ENCODE measurements at places on chromosomes 5 and 9.

DNA sequence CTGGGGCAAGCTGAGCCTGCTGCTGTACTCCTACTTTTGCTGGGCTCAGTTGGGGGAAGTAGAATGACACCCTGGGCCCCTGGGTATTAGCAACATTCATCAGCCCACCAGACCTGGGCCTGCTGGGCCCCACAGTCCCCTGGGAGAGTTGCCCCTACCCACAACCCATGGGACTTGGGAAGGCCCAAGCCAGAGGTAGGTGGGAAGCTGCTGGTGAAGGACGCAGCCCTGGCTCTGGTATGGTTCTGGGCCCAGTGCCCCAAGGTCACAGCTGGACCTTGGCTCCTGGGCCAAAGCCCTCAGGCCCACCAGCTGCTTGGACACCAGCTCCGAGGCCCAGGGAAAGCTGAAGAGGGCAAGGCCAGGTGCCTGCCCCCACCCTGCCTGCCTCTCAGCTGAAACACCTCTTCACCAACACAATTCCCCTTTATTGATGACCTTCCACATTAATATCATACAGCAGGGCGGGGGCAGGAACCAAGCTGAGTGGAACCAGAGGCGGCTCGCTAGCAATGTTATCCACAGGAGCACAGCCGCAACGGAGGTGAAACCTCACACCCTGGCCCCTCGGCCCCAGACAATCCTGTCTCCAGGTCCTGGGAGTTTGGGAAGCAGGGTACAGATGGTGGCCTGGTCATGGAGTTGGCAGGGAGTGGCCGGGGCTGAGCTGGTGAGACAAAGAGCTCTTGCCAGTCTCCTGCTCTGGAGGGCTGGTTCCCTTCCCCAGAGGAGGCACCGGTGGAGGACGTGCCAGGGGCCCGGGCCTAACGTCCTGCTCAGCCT is 13.7 kb downstream of the DOLPP1 start:
- no peak for DNase-seq

DNA sequence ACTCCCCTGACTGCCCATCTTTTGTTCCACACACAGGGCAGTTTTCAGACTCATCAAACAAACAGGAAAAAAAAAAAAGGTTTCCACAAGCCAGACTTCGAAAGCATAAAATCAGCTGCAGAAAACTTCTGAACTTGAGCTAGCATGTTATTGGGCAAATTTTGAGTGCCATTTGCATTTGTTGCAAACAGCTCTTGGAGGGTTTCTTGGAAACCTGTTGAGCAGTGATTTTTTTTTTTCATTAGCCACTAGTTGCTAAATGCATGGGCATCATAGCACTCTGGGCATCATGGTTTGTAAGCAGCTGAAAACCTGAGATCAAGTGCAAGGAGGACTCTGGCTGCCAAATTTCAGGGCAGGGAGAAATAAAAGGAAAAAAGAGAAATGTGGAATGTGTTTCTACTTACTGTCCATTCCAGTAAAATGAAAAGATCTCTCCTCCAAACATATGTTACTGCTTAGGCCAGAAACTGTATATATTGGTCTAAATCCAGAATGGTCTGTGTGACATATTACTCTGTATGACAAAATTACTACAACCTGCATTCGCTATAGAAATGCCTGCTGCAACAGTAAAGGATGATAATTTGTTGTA is 85.2 kb upstream of the SMIM23 start:
- no peak for DNase-seq

DNA sequence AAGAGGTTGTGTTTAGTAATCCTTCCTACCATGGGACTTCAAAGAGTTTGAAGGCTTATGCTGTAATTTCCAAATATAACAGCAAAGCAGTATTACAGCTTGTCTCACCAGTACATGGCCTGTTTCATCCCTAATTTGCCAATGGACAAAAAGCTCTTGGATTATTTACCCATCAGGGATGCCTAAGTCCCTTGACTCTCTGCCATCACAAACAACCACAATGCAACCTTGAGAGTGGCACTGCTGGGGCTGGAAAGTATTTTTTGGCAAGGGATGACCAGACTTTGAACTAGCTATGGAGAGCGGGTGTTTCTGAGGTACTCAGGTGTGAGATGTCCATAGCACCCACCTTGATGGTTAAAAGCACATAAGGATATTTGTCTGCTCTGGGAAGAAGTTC is 9.1 kb downstream of the MAMDC2 start:
- DNase-seq, result no peak

- no peak for DNase-seq
Observed at GRCh38 chr9:81850724-81851123, 77.5 kb upstream of the SPATA31D4 start.

DNA sequence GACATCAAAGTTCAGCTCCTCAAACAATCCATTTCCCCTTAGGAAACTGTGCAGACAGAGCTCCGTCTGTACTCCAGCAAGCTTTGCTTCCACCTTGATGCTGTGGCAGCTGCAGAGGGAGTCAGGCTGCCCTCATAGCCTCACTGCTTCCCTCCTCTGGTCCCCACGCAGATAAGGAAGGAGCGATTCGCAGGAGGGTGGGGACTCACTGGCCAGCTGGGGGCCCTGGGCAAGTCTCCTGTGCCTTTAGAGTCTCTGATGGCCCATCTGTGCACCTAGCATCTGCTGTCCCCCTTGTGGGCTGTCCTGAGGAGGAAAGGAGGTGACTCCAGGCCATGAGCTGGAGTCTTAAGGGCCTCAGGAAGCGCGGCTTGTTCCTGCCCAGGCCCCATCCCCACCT is 121.5 kb downstream of the ENTREP1 start:
- DNase-seq, result no peak

- DNase-seq, result no peak
Observed at GRCh38 chr5:148014276-148014675, 49.5 kb upstream of the SPINK5 start.

- DNase-seq, result no peak
Observed at GRCh38 chr9:35611230-35611797, 6.3 kb downstream of the TESK1 start.

- DNase-seq, result no peak
Observed at GRCh38 chr5:160504906-160505305, 83.3 kb downstream of the PTTG1 start.

GRCh38 chr5:133340002-133340755 is 272.2 kb downstream of the FSTL4 start:
- DNase-seq, result no peak

DNA sequence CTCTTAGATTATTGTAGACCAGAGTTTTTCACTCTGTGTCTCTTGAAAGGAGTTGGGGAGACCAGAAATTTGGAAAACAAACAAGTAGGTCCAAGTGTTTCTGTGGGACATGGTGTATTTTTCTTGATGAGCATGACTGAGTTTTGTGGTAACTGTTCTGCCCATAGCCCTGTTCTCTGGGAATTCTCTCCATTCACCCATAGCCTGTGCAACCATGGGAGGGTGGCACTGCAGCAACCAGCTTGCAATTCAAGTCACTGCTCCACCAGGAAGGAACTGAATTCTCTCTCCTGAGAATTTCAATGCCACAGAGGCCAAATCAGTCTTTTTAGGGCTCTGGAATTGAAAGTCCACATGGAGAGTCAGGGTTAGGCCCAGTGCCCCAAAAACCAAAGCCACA is 475.3 kb upstream of the TRPC7 start:
- no peak for DNase-seq

DNA sequence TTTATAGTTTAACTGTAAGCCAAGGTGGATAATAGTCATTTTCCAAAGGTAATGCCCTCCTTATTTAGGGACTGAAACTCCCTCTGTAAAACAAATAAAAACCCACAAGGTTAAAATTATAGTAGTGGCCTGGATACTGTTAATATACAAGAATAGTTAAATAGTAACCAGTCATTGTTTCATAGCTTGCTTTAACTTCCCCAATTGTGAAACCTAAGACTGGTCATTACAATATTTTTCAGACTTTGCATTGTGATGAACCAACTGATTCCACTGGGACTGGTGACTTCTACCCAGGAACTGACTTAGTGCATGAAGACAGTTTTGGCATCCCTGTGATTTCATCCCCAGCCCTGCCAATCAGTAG is 162.6 kb downstream of the SMC2 start:
- no peak for DNase-seq

DNA sequence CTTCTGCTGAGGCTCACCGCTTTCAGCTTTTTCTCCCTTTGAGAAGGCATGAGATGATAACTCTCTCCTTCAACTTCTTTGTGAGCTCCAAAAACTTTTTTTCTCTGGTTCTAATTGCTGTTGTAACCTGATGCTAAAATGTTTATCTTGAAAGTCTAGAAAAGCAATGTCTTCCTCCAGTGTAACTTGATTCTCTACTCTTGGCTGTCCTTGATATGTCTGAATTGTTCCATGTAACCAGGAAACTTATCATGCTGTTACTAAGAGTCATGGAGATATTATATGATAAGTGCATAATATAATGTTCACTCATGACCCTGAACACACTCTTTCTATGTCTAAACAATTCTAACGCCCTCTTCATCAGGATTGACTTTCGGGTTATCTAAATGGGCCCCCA is 128.0 kb upstream of the ABCA1 start:
- no peak for DNase-seq

- no peak for DNase-seq
Observed at GRCh38 chr5:72293495-72294055, 26.5 kb downstream of the MRPS27 start.

- DNase-seq, result no peak
Observed at GRCh38 chr9:105697871-105698270, 3.5 kb downstream of the TMEM38B start.

GRCh38 chr9:69696802-69697201 is 24.6 kb upstream of the APBA1 start:
- no peak for DNase-seq

DNA sequence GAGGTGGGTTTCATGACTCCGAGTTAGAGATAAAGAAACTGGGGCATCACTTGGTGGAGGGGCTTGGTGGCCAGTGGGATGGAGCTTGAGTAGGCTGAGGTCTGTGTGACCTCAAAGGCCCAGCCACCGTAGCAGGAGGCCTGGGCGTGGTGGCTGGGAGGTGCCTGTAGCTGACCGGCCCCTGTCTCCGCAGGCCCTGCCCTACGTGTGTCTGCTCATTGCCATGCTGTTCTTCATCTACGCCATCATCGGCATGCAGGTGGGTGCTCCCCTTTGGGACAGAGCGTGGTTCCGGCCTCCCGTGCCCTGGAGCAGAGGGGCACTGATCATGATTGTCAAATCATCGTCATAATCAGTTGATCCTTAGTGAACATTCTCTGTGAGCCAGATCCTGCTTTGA is 196.2 kb downstream of the CACNA1B start:
- no peak for DNase-seq

GRCh38 chr9:130444565-130445221 is at the start of gene ASS1:
ASS1 (plus strand) TSS chr9:130444961; CDS start chr9:130452229, 7,268 bp downstream.
- no peak for DNase-seq

GRCh38 chr5:71969460-71969859 is 137.8 kb upstream of the MAP1B start:
- DNase-seq, result no peak

DNA sequence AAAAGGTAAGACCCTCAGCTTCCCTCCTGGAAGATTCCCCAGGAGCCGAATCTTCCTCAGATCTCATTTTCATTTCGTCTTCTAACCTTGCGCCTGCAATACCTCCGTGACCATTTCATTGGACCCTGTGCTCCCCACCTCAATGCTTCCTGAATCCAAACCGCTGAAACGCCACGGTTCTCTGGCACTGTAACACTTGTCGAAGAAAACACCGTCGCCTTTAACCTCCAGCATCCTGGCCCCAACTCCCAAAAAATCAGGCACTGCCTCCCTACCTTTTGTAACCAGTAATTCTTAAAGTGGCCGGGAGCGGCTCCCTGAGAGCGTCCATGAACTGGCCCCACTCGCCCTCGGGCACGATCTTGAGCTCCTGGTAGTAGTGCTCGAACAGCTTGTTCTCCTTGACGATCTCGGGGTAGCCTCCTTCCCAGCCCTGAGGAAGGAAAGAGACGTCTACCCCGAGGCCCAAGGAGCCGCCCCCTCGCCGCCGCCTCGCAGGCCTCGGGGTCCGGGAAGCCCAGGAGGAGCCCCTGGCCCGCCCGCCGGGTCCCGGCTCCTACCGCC is 438 bp downstream of the NSUN2 start:
- no peak for DNase-seq

DNA sequence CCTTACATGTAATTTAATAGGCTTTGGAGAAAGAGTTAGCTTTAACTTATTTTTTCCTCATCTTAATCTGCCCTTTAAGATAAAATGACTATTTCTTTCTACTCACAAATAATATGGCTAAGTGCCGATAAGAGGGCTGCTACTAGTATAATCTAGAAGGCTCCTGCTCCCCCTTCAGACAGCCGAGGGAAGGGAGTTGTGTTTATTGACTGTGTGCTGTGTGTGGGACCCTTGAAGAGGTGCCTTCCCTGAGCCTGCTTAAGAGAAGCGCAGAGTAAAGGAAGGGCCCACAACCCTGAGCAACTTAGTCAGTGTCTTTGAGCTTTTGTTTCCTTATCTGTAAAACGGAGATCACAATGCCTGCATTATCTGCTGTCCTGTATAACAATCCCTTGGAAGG is 28.1 kb upstream of the CKMT2 start:
- DNase-seq, result no peak

DNA sequence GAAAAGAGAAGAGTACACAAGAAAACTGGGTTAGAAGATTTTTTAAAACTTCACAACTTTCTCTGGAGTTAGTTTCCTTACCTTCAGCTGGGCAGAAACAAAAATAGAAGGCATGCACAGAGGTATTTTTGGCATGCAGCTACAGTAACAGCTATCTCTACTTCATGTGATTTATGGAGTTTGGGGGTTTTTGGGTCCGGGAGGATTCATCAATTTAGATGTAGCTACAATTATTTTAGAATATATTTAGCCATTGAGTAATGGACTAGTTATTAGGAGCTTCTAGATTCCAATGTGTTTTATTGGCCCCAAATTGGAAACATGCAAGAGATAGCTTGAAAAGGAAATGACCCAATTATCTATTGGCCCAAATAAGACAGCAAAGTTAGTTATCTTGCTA is 91.6 kb upstream of the TNFAIP8 start:
- no peak for DNase-seq

GRCh38 chr9:132989414-132989996 is 11.0 kb downstream of the GFI1B start:
- DNase-seq, result no peak

GRCh38 chr5:80054682-80055081 is 19.5 kb downstream of the THBS4 start:
- no peak for DNase-seq

DNA sequence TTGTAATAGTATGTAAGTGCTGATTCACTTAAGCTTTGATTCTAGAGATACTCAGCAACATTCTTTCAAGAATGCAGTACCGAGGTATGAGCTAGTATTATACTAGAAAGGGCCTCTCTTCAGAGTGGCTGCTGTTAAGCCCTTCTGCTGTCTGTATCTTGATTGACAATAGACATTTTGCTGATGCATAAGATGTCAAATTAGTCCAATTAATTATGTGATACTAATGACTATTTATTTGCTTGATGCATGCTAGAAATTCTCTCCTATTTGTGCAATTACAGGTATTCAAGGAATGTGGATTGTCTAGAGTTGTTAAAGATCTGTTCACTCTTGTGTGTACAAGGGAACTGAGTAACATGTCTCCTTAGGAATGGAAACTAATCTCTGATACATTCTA is 92.3 kb upstream of the PTGER4 start:
- no peak for DNase-seq

DNA sequence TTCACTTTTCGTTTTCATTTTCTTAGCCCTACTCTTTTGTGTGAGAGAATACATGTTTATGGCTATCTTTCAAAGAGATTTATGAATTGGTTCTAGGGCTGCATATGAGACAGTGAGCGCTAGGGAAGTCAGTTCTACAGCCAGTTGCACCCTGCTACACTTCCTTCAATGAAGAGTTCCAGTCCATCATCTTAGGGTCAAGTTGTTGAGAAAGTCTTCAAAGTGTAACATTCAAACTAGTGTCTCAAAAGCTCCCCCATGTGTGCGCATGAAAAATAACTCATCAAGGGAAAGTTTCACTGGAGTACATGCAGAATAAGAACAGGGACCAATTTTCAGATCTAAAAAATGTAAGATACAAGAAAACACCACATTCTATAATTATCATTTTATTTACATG is 317.2 kb downstream of the DEPDC1B start:
- DNase-seq, result no peak
